ENCODE measurements at places on chromosomes 5 and 9.

- no peak for DNase-seq
These were observed 57.4 kb downstream of the PSMB7 start for GRCh38 chr9:124357721-124358361.

GRCh38 chr5:97245386-97245785 lies 62.3 kb upstream of the RIOK2 start:
- no peak for DNase-seq

- no peak for DNase-seq
These were observed 44.2 kb downstream of the GDA start for GRCh38 chr9:72193478-72193881.

- DNase-seq, result no peak
These were observed 56.0 kb downstream of the WHRN start for GRCh38 chr9:114449236-114449635.

DNA sequence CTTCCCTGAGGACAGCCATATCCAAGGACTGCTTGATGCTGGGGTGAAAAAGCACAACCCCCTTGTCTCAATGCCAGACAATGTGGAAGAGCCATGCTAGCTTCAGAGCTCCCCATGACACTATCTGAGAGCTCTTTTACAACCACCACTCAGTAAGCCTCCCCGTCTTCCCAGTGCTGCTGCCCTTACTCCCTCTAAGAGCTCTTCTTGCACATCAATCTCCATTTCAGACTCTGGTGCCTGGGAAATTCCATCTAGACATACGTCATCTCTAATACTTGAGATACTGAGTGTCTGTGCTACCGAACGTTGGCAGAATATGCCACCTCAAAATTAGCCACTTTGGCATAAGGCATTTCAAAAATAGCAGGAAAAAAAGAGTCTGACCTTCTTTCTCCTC lies 94.5 kb downstream of the EDIL3 start:
- DNase-seq, result no peak

DNA sequence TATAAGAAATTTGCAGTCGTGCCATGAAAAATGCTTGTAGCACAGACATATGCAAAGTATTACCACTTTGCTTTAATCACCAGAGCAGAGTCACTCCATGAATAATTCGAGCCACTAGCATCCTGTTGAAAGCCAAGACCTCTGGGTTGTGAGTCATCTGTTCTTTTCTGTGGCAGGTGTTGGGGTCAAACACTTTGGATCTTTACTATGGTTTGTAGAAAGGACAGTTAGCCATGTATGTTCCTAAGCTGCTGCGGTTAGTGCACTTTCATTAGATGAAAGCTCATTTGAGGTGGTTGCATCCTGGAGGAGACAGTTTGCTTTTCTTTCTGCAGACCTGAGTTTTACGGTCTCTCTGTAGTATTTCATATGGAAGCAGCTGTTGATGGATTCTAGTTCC lies 223.7 kb downstream of the DMRT2 start:
- no peak for DNase-seq

GRCh38 chr5:39395521-39395920 lies 29.3 kb downstream of the DAB2 start:
- DNase-seq, result no peak

- DNase-seq, result no peak
These were observed 76.0 kb downstream of the CEMIP2 start for GRCh38 chr9:71692337-71692736.

- DNase-seq, result no peak
These were observed 72.3 kb downstream of the STK32A start for GRCh38 chr5:147307170-147307569.

GRCh38 chr9:86604741-86605140 lies 250.5 kb upstream of the TUT7 start:
- no peak for DNase-seq

- no peak for DNase-seq
These were observed 101.1 kb upstream of the NR4A3 start for GRCh38 chr9:99720455-99721050.

DNA sequence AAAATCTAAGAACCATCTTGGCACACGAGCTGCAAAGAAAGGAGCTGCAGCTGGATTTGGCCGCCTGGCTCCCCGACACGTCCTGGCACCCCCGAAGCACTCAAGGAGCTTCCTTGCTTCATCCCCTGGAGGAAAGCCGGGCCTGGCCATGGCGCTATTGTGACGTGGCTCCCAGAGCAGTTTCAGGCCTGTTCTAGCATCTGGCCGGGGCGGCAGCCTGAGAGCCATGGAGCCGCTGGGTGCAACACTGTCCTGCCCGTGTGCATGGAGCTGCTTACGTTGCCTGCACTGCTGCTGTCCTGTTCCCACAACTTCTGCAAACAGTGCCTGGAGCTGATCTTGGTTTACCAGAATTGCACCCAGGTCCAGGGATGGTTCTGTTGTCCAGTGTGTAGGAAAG lies 63.5 kb downstream of the PTPDC1 start:
- no peak for DNase-seq

- DNase-seq, result no peak
These were observed 593 bp downstream of the GM2A start for GRCh38 chr5:151253605-151253950.

GRCh38 chr5:34570721-34571676 lies 85.1 kb upstream of the RAI14 start:
- no peak for DNase-seq

DNA sequence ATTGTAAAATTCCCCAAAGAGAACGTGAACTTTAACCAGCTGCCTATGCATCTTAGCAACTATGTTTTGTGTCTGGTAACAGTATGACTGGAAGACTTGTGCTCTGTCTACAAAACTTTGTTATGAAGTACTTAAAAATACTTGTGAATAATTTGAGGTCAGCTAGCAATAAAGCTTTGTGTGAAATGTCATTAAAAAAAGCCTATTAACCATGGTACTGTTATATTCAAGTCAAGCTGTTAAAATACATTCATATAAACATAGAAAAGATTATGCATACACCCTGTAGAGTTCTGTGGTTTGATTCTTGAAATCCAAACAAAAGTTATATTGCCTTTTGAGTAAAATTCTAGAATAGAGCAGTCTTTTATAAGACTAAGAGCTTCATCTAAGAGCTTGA lies 60.1 kb downstream of the VCAN start:
- no peak for DNase-seq

DNA sequence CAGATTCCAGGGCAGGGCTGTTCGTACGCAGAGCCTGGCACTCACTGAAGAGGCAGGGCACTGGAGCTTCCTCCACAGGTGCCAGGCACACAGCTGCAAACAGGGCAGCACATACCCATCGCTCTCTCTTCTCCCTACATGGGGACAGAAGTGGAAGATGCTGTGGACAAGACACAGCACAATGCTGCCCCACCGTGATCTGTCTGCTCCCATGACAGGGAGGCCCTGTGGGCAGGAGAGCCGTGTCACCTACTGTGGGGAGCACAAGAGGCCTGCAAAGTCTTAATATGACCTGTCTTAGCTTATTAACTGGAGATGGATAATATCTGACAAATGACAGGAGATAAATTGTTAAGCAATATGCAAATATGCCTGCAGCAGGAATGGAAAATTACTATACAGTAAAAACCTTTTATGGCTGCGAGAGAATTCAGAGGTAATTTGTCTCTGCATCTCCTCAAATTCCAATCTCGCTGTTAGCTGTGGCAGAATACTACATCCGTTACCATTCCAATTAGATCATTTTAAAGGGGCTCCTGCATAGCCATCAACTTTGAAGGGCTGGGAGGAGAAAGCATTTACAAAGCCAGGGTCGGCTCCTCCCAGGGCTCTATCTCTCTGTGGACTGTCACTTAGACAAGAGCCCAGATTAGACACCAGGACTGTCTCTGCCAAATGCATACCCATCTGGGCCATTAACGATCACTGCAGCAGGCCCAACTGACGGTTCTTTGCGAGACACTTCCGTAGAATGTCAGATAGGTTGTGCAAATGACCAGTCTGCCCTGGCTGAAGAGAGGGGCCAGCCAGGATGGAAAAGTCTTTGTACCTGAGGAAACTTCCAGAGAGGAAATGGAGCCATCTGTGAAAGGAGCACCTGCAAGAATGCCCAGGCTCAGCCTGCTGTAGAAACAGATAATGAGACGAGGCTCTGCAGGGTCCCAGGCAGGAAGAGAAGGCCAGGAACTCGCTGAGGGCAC lies 90.7 kb upstream of the FSTL4 start:
- no peak for DNase-seq

- DNase-seq, result no peak
These were observed 199.5 kb downstream of the ALDH1A1 start for GRCh38 chr9:72753266-72753893.

GRCh38 chr5:44387921-44388320 lies 1.3 kb downstream of the FGF10 start:
- no peak for DNase-seq

- DNase-seq, result no peak
These were observed 22.5 kb downstream of the PCSK5 start for GRCh38 chr9:75912951-75913350.

GRCh38 chr9:38700695-38701094 lies 19.2 kb downstream of the FAM240B start:
- DNase-seq, result no peak

- DNase-seq, result no peak
These were observed 126.7 kb downstream of the SLC25A46 start for GRCh38 chr5:110865400-110866094.

DNA sequence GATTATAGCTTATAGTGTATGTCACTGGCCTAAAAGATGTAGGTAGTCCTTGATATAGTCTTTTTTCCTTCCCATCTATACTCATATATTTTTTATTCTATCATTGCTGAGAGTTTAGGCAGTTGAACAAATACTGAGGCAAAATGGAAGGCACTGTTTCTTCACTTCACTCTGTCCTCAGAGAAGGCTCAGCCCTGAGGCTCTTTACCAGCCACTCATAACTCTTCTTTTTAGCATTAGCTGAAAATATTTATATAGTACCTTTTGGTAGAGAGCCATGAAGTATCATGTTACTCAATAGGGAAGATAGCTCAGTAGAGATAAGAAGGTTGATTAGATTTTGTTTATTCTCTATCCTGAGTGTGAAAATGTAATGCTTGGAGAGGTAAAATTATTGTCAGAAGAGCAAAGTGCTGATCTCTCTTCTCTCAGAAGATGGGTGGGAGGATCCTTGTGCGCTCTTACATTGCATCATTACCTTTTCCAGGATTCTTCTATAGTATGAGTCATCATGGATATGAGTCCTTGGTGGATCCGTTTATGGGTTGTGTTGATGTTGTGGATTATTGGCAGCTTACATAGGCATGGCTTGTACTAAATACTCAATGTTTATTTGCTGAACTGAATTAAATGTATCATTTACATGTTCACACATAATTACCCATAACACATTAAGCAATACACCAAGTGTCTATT lies 88.1 kb downstream of the ANXA1 start:
- no peak for DNase-seq

DNA sequence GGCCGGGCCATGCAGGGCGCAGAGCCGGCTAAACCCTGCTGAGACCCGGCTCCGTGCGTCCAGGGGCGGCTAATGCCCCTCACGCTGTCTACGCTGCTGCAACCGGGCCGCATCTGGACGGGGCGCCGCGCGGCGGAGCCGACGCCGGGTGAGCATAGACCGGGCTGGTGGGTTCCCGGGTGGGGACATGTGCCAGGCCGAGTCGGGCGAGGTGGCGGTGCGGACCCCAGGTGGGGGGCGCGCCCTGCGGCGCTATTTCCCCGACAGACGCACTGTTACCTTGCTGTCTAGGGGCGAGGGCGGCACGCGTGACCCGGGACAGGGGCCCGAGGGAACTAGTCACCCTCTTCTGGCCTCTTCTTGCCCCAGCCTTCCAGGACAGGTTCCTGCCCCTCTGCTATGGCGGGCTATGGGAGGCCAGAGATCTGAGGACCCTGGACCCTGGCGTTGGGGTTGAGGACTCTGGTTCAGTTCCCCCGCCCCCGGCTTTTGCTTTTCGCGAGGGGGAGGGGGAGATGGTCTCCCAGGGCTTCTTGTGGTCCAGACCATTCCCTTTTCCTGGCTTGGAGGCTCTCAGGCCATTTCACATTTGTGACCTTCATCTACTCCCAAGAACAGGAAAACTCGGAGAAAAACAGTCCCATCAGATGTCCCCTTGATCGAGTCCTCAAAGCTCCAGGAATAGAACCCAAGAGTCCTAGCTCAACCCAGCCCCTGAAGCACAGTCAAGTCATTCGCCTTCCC lies 536 bp downstream of the SLC27A4 start:
- DNase-seq, result no peak

DNA sequence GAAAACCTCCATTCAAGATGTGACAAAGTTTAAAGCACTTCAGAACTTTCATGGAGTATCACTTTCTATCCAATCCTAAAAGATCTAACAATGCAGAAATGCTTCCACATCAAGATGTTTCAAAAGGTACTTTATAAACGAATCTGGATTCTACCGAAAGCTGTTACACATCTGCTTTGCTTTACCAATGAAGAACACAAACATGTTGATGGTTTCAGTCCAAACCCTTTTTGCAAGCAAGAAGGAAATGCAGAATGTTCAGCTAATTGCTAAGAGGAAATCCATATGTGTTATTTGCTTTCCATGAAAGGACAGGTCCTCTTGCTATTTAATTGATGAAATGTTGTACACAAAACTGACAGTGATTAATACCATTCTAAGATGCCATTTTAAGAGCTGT lies 419.6 kb downstream of the EFNA5 start:
- no peak for DNase-seq
